Esophagus squamous epithelium (tissue), 5 donors: ENCODE measurements at places on chromosomes 2 and 18.

DNA sequence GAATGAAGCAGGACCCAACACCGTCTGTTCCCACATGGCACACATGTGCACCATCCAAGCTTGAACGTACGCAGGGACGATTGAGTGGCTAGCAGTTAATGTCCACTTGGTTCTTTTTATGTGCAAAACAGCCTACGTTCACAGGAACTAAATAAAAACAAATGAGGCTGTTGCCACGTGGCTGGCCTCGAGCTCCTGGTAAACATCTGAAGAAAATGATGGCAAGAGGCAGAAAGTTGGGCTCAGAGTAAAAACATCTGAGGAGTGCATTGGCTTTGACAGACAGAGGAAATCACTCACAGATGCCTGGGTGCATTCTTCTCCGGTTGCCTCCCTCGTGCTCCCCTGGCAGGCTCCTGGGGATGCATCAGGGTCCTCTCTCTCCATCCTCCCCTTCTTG lies 177.9 kb downstream of the NRP2 start:
- DNase-seq, result no peak

DNA sequence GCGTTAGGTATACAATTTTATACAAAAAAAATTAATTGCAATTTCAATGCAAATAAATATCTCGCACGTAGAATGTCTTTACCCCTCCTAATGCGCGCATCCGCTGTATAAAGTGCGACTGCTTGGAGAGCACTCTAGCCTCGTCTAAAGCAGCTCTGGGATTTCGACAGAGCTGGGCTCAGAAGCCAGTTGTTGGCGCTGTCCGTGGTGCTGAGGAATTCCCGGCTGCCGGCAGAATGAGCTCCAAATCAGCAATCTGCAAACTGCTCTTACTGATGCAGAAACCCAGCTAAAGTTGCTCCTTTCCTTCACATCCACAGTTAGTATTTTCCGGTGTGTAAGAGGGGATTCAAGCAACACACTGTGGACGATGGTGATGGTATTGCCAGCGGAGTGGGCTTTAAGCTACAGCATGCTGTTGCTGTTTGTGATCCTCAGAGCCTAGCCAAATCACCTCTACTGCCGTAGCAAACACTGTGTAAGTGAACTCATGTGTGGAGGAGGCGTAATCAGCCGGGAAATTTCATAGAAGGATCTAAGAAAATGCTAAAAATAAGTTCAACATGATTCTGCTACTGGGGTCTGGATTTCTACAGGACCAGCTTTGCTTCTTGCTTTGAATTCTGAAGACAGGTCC lies at the start of gene VWC2L:
VWC2L (plus strand) TSS at position 137 of the 637 bp plus-strand sequence. CDS start 3,140 bp downstream, outside the sequence.
- no peak for DNase-seq

DNA sequence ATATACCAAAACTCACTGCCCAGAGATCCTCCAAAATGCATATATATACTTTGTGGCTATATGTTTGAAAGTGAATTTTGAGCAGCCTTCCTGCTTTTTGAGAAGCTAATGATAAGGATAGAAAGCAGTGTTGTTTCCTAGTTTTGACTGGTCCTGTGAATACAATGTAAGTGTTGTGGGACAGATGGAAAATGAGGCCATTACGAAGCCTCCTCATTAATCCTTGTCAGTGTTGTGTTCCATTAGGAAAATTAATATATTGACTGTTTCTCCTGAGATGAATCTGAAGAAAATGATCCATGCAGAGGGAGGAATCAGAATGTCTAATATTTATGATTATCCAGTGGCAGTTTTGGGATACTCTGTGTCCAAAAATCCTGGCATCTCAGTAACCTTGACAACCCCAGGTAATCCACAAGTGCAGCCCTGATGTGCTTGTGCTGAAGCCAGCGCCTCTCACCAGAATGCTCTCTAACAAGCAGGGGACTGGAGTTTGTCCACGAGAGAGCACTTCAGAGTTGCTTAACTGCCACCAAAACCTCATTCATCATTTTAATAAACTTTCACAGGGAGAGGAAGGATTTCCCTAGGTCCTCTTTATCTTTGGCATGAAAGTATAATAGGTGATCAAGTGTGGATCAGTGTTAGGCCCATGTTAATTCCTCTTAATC lies 418.6 kb downstream of the CMPK2 start:
- DNase-seq, result no peak

- no peak for DNase-seq
Observed at GRCh38 chr2:144704709-144705095, 184.8 kb upstream of the ZEB2 start.

DNA sequence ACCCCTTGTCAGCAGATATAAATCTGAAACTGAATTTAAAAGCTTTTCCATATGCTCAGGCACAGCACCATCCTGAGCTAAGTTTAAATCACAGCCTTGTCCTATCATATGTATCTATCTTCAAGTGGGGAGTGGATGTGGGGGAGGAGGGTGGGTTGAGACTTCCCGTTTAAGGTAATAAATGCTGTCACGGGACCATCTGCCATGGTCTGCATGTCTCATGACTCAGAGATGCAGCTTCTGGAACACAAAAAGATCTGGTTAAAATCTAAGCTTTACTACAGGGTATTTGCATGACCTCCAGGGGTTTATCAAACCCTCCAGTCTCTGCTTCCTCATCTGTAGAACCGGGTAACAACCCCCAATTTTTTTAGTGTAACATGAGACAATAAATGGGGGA lies 377.7 kb upstream of the ST6GAL2 start:
- no peak for DNase-seq

DNA sequence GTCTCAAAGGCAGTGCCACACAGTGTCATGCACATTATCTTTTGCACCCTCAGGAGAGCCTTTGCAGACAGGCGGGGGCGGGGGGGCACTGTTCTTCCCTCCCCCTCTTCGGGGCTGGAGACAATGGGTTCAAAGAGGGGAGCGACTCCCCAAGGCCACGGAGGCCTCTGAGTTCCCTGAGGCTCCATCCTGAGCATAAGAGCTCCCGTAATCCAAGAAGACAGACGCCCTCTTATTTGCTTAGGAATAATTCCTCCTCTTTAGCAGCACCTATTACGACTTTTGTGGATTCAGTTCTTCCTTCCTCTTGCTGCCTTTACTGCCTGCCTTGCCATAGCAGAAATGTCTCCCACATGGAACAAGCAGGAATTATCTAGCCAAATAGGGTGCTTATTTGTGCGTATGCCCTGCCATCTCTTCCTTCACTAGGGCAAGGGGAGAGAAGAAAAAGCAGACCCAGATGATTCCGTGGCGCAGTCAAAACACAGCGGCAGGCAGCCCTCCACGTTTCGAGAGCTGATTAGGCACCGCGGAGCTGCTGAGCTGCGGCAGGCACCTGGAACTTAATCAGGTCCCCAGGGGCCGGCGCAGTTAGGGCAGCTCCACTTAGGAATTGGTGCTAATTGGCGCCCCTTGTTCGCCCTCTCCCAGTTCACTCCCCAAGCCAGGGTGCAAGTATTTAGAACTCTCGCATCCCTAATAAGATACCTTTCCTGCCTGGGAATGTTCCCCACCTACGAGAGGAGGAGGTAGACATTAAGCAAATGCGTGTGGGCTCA lies 233.4 kb upstream of the MYT1L start:
- DNase-seq, result no peak

GRCh38 chr2:22035361-22035830 lies 911.6 kb downstream of the TDRD15 start:
- no peak for DNase-seq

DNA sequence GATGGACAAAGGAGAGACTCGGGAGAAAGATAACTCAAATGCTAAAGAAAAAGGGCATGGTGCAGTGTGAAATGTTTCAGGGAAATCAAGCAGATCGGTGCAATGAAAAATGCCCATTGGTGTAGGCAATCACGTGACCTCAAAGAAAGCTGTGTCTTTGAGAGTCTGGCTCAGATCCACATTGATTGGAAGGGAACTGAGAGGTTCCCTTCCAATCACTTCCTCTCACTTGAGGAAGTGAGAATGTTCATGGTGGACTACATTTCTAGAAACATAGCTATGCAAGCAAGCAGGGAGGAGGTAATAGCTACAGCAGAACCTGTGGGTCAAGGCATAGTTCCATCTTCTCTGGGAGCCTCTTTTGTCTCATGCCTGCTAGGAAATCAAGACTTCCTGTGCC lies 187.4 kb downstream of the LPIN1 start:
- no peak for DNase-seq

DNA sequence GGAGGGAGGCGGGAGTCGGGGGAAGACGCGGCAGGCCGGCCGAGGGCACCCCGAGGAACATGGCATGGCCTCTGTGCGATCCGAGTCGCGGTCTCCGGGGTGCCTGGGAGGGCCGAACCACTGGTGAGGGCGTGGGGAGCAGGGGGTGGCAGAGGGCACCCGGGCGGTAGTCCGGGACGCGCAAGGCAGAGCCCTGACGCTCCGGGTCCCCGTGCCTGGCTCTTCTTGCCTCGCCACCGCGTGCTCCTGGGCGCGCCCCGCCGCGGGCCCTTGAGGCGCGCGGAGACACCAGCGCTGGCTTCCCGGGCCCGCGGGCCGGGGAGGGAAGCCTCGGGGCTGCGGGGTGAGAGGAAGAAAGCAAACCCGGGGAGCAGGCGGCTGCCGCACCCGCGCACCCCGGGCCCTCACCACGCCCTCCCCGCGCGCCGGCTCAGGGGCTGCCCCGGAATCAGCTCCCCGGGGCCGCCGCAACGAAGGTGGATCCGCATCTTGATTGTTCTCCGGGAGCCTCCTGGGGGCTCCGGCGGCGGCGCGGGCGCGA lies 4.3 kb downstream of the SOX11 start:
- no peak for DNase-seq

DNA sequence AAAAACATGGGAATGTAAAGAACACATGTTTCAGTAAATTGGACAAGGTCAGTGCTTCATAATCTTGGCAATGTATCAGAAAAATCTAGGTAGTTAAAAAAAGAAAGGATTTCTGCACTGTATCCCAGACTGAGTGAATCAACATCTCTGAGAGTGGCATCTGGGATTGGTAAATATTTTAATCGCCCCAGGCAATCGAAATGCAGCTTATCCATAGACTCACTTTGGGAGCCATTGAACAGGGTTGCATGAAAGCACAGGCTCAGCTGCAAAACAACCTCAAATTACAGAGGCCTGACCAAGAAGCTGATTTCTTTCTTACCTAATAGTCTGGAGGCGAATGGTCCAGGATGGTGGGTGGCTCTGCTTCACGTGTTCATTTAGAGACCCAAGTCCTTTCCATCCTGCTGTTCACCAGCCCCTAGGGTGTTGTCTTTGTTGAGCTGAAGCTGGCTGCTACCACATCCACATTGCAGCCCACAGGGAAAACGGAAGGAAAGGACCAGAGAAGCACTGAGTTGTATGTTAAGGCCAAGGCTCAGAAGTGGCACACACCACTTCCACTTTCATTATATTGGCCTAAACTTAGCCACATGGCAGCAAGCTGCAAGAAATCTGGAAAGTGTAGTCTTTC lies 59.0 kb downstream of the MOGAT1 start:
- DNase-seq, result no peak

- DNase-seq, result no peak
Observed at GRCh38 chr2:67145851-67146250, 251.3 kb upstream of the ETAA1 start.

- DNase-seq, result no peak
Observed at GRCh38 chr2:164657129-164657528, 35.8 kb upstream of the GRB14 start.

GRCh38 chr2:168907940-168908662 lies 7.0 kb downstream of the G6PC2 start:
- DNase-seq, result no peak

GRCh38 chr2:21037671-21038108 lies 6.2 kb downstream of the APOB start:
- DNase-seq, result no peak

GRCh38 chr2:198930170-198930569 lies 527.6 kb downstream of the SATB2 start:
- no peak for DNase-seq

GRCh38 chr2:190771726-190772125 lies 108.9 kb upstream of the GLS start:
- DNase-seq, result no peak

DNA sequence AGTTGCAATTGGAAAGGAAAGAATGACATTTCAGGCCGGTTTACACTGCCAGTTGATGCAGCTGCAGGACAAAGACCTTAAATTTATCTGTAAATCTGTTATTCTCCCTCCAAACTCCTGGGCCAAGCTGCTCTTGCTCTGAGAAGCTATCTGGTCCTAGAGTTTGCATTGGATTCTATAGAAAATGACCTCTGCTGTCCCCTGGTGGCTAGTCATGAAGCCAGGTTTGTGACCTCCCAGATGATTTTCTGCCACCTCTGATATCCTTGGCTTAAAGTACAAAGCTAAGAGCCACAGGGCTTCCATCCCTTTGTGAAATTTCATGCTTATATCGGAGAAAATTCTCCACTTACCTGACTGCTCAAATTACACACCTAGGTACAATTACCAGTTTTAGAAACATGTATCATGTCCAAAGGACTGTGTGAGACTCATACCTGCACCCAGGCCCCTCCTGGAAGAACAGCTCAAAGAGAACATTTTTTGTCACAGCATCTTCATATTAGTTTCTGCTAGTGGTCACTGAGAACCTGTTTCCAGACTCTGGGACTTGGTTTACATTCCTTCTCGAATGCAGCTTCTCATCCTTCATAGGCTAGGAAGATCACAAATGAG lies 28.9 kb upstream of the IER3IP1 start:
- no peak for DNase-seq

DNA sequence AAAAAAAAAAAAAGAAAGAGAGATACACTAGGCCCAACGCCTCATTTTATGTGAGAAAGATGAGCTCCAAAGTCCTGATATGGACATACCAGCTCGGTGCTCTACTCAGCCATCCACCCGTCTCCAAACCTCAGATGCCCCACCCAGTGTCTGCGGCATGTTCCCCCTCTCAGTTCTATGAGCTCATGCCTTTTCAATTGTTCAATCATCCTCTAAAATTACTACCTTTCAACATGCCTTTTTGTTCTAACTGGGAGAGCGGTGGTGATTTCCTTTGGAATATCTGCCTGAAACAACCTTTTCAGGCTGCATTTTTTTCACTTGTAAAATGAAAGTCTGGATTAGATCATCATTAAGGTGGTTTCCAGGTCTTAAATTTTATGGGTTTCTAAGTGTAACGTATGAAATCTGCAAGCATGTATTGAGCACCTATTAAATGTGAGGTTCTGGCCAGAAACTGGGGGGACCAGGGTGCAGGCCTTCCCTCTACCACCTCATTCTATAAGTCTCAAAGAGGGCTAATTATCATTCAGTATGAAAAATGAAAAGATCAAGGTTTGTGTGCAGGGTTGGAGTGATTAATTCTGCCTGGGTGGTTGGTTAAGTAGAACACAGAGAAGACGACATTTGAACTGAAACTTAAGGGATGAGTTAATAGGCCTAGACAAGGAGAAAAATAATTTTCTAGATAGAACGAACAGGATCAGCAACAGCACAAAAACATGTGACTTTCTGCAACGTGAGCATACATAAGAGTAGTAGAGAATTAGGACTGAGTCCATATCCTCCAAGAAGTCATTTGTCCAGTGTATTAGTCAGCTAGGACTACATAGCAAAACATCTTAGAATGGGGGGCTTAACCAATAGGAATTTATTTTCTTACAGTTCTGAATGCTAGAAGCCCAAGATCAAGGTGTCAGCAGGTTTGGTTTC lies 87.4 kb upstream of the GLS start:
- no peak for DNase-seq
